ENCODE measurements at places on chromosomes 5 and 9.
A peak's percentile ranks its signal among the peaks of the same experiment; 100 is the strongest.

GRCh38 chr9:23825700-23826099 lies 340 bp downstream of the ELAVL2 start:
- DNase-seq: no peak

DNA sequence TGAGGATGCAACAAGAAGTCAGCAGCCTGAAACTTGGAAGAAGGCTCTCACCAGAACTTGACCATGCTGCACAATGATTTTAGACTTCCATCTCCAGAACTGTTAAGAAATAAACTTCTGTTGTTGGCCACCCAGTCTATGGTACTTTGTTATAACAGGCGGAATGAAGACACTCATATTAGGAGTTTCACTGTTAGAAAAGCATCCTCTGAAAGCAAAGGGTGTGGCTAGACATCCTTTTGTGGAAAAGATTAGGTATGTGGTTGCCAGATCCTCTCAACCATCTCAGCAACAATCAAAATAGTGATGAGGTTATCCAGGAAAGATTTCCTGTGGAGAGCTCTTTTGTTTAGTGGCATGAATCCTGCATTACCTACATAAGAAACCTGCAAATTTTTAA lies 20.7 kb downstream of the ITGA2 start:
- no peak for DNase-seq

DNA sequence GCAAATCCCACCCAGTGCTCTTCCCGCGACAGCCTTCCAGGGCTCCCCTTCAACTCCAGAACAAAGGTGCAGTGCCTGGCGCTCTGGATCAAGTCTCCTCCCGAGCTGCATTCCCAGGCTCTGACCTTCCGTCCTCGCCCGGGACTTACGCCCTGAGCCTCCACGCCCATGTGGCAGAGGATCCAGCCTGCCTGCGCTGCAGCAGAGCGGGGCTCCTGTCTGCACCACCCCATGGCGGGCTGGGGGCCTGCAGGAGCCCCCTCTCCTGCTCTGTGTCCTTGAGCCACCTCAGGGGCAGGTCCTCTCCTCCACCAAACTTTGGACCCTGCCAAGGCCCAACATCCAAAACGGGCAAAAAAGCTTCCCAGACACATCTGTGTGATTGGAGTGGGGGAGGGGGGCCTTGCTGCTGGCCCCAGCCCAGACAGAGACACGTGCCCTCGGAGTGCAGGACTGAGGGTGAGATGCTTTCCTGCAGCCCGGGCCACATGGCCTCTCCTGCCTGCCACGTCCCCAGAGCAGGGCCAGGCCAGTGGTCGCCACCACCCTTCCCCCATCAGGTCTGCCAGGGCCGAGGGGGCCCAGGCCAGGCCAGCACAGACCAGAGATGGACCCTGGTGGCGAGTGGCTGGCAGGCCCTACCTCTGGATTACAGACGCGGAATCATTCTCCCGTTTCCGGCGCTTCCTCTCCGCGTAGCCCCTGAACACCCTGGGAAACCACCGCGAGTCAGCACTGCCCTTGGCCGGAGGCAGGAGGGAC lies 4.4 kb downstream of the NSMF start:
- no peak for DNase-seq

GRCh38 chr5:100840370-100840769 lies 62.7 kb downstream of the ST8SIA4 start:
- no peak for DNase-seq

GRCh38 chr5:131265311-131265803 lies 1.5 kb downstream of the CDC42SE2 start:
- peak; percentile 23 for DNase-seq

GRCh38 chr9:88390371-88390990 lies 2.2 kb downstream of the SPIN1 start:
- DNase-seq: no peak

DNA sequence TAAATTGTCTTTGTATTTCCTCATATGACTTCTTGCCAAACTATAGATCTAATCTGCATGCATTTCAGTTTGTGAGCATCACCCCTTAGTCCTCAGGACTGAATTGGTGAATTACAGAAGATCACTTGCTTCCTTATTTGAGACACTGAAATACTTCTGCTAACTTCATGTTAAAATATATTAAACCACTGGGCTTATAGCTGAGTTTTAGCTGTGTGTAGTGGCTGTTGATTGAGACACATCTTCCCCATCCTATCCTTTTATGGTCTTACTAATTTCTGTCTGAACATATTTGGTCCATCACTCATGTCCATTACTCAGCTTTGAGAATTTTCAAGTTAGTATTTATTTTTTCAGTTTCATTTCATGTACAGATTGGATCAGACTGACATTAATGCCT lies 295.9 kb downstream of the PSAT1 start:
- no peak for DNase-seq

GRCh38 chr9:132878695-132879456 lies at the start of gene SPACA9:
Gene SPACA9 (plus strand): TSS chr9:132878898. CDS start chr9:132883948, 5,050 bp downstream.
- peak; percentile 54 for DNase-seq

- DNase-seq: no peak
These were observed 23.2 kb downstream of the TTF1 start for GRCh38 chr9:132383462-132383883.

DNA sequence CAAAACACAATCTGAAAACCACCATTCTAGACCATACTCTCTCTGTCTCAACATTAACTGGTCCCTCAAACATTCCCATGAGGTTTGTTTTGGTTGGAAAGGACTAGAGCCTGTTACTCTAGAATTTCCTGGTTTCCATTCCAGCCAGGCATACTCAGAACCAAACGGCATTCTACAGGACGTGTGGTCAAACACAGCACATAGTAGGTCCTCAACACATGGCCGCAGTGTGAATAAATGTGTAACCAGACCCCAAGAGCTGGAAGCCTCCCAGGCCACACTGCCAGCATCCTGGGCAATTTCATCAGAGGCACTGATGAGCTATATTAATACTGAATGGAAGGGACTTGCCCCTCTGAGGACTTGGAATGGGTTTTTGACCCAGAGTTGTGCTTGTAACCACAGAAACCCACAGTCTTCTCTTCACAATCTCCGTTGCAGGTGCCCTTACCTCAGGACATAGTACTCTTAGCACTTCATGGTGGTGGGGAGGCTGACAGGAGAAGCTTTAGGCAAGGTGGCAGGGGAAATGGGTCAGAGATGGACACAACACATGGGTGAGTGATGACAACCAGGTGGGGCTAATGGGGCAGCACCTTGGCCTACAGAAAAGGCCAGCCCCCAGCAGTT lies 66.0 kb downstream of the ZNF366 start:
- no peak for DNase-seq

- DNase-seq: no peak
These were observed 6.5 kb upstream of the TBC1D9B start for GRCh38 chr5:179914032-179914755.

- DNase-seq: no peak
These were observed 5.9 kb upstream of the FRMD3 start for GRCh38 chr9:83544002-83544698.

- no peak for DNase-seq
These were observed 80.3 kb downstream of the FGF1 start for GRCh38 chr5:142605611-142606010.

DNA sequence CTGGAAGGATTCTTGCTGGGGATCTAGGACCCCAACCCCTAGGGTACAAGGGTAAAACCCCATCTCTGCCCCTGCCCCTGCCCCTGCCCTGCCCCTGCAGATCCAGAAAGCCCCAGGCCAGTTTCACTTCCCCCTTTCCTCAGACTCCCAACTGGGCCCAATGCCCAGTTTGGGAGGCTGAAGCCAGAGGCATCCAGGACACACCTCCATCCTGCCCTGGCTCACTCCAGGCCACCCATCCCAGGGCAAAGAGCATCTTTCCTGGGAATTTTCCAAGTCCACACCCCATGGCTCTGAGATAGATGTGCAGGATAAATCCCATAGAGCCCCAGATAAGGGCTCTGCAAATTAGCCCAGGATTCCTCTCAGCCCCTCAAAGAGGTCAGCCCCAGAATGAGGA lies 17.4 kb downstream of the CNTFR start:
- DNase-seq: no peak

DNA sequence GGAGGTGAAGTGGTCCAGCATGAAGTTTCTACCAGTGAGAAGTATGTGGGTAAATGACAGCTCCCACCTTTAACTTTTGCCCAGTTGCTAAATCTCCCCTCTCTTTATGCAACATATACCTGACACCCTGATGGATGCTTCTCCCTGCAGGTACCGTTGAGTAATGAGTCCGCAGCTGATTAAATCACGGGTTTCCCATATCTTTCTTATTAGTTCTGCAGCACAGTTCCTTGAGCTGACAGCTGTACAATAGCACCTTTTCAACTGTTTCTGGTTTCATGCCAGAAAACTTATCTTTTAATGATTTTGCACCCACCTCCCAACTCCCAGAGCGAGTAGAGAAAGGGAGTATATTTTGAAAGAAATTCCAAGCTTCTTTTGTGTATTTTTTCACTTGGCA lies 161.0 kb upstream of the TUT7 start:
- no peak for DNase-seq

DNA sequence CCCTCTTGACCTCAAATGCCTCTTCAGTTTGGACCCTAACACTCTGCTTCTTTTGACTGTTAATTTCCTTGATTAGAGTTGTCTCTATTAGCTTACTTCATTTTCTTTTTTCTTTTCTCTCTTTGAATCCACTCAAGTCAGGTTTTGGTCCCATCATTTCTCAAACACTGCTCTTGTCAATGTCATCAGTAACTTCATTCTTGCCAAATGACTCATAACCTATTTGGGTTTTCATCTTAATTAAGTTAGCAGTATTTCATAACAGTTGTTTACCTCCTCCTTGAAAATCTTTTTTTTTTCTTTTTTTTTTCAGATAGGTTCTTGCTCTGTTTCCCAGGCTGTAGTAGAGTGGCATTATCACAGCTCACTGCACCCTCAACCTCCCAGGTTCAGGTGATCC lies 119.6 kb downstream of the PARP8 start:
- no peak for DNase-seq

DNA sequence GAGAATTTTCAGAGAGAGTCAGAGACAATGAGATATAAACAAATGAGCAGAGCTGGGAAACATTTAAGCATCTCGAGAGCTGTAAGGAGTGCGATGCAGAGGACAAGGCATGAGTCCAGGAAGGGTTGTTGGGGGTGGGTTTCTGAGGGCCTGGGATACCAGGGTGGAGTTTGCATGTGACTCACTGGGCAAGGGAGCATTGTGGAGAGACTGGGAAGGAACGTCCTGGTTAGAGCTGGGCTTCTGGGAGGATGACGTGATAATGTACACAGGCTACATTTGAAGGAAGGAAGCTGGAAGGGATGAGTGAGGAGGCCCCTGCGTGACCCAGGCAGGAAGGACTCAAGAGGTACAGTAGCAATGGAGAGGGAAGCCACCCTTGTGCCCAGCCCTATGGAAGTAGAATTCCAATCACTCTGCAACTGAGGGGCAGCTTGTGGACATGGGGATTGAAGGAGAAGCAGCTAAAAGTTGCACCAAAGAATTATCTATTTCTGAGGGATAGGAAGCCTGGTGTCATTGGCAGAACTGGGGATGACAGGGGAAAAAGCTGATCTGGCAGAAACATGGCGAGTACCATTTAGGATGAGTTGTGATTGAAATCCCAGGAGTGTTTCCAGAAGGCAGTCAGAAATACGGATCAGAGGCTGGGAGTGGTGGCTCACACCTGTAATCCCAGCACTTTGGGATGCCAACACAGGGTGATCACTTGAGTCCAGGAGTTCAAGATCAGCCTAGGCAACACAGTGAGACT lies 59.3 kb upstream of the AFAP1L1 start:
- no peak for DNase-seq

DNA sequence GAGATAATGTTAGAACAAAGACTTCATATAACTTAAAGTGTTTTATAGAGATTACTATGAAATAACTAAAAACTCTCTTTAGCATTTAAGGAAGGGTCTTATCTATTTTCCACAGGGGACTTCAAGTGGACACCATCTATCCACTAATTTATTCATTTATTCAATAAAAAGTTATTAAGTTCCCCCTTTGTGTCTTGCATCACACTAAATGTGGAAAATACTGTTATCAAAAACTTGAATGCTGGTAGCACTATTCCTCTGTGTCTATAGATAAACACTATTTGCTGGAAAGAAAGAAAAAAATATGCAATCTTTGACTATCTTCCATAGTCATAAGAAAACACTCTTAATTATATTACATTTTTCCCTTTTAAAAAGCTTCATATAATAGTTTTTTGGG lies 20.1 kb upstream of the ZNF622 start:
- DNase-seq: no peak

DNA sequence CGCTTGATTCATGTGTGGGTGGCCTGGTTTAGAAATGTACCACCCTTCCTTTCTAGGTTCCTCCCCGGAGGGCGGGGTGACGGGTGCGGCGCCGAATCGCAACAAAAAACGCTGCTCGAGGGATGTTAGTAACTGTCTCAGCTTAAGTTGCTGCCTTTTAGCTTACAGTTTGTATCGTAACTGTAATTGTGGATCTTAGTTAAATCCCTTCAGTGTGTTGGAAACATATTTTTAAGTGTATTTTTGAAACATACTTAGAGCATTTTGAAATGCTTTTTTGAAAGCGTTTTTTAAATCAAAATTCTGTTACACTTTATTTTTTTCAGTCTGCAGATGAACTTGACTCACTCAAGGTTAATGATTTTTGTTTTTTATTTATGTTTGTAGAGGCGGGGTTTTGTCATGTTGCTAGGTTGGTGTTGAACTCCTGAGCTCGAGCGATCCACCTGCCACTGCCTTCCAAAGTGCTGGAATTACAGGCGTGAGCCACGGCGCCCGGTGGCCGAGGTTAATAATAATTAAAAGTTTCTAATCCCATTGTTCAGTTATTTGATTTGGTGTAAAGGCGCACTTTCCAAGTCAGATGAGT lies 997 bp upstream of the CHD1 start:
- DNase-seq: peak; percentile 93

DNA sequence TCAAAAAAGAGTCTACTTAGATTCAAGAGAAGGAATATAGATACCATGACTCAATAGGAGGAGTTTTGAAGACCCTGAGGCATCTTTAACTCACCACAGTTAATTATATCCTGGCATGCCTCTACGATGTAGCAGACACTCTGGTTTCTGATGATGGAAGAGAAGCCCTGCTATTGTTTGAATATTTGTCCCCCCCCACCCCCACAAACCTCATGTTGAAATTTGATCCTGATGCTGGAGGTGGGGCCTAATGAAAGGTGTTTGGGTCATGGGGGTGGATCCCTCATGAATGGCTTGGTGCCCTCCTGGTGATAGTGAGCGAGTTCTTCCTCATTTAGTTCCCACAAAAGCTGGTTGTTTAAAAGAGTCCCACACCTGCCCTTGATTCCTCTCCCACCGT lies 147.9 kb upstream of the TBCA start:
- no peak for DNase-seq

Measured in CD4-positive, alpha-beta T cell treated with Interleukin-6 for 4 hours (primary cell).